ENCODE measurements at places on chromosomes 3 and 15. TPM values are rescaled to one million over a fixed set of nuclear protein-coding genes. Genes with fewer than 3 reads are reported as not detected.

- H3K27me3 ChIP-seq, result no peaks in the 10 kb centered on the region
- no peaks in the 10 kb centered on the region for H3K36me3 ChIP-seq
- peaks cover 8% of the 10 kb centered on the region for H3K4me1 ChIP-seq
- no peak for DNase-seq
These were observed 26.3 kb upstream of the THRB start for GRCh38 chr3:24520976-24521419.

GRCh38 chr3:34131091-34131490, 332.7 kb downstream of the PDCD6IP start:
- H3K4me1 ChIP-seq, result peaks cover 7% of the 10 kb centered on the region
- no peak overlapping the region for H3K4me3 ChIP-seq
- H3K27me3 ChIP-seq, result no peaks in the 10 kb centered on the region

DNA sequence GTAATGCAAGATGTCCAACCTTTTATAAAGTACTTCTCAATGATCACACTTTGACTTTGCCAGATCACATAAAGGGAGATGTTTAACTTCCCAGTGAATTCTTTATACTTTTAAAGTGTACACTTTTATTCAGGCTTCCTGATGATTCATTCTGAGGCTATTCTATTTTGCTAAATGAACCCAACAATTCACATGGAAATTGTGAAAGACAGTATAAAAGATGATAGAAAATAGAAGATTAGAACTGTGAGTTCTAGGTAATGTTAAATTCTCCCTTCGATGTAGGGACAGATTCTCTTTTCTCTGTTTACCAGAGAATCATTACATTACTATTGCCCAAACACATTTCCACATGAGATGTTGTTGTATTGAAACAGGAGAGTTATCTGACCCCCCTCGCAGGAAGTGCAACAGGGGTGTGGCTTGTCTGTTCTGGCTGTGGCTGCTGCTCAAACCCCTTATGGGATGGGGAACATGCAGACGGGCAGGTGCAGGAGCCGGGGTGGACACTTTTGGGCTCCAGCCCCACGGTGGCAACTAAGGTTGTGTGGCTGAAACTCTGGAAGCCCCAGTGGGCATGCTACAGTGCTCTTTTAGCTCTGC, 131.3 kb upstream of the LRTM1 start:
- H3K4me1 ChIP-seq, result no peaks in the 10 kb centered on the region
- DNase-seq, result no peak
- H3K36me3 ChIP-seq, result no peaks in the 10 kb centered on the region
- no peak overlapping the region for H3K4me3 ChIP-seq

Gene GABRR3
- not detected for total RNA-seq

- H3K27me3 ChIP-seq, result no peaks in the 10 kb centered on the region
- no peak overlapping the region for H3K4me3 ChIP-seq
- H3K27ac ChIP-seq, result no peak overlapping the region
- H3K4me1 ChIP-seq, result no peaks in the 10 kb centered on the region
- no peaks in the 10 kb centered on the region for H3K36me3 ChIP-seq
These were observed 289.7 kb upstream of the ADAMTS9 start for GRCh38 chr3:64977308-64978100.

Data from tibial nerve (tissue), 4 donors.